CD4-positive, alpha-beta T cell treated with Interleukin-12 subunit alpha and Interleukin-12 subunit beta, for 1 hour (primary cell): ENCODE measurements at places on chromosomes 2 and 18.

- DNase-seq: no peak
Observed at GRCh38 chr2:18891600-18892345, 302.4 kb upstream of the NT5C1B start.

- DNase-seq: no peak
Observed at GRCh38 chr2:23486684-23487075, 101.7 kb downstream of the KLHL29 start.

DNA sequence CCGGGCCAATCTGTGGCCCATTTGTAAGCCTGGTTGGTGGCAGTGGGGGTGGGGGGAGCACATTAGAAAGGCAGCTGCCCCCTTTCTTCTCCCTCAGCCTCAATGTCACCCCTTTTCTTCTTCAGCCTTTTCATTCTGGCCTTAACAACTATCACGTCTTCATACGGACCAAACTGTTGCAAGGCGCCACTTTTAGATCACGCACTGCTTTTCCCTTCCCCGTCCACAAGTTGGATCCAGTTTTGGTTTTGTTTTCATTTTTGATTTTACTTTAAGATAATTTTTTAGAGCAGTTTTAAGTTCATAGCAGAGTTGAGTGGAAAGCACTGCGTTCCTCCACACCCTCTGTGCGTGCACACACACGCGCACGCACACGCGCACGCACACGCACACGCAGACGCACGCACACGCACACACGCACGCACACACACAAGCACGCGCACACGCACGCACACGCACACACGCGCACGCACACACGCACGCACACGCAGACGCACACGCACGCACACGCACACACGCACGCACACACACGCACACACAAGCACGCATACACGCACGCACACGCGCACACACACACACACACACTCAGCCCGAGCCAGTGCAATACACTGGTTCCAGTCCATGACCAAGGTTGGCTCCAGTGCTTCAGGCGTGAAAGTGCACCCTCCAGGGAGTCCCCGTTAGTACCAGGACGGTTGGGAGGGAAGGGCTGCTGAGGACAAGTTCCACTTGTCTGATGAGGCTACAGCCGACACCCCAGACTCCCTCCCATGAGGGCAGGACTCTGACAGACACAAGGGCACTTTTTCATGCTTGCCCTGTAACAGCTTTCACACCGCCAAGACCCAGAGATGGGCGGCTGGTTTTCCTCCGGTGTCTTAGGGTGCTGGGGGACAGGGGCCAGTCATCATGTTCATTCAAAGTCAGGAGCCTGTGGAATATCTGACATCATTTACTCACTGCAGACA is 22.4 kb downstream of the FBLN7 start:
- DNase-seq: no peak

GRCh38 chr2:207109768-207110167 is 56.0 kb downstream of the KLF7 start:
- DNase-seq: no peak

DNA sequence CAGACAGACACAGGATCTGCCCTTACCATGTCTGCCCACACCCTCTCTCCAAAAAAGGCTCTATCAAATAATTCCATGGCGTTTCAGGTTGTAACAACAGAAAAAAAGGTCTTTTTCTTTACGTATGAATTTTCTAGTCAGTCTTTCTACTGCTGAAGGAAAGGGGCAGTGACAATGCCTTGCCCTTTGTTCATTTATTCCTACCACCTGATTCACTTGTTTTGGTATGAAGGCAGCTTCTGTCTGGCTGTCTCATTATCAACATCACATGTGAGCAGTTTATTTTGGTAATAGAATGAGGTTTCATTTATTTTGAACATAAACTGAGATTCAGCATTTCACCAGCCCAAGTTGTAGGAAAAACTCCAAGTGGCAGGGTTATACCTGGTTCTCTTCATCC is 94.3 kb upstream of the KLF7 start:
- no peak for DNase-seq

GRCh38 chr2:165007161-165007744 is 51.9 kb upstream of the SLC38A11 start:
- DNase-seq: no peak

GRCh38 chr18:64639536-64639935 is 490.6 kb upstream of the LINC00305 start:
- no peak for DNase-seq

DNA sequence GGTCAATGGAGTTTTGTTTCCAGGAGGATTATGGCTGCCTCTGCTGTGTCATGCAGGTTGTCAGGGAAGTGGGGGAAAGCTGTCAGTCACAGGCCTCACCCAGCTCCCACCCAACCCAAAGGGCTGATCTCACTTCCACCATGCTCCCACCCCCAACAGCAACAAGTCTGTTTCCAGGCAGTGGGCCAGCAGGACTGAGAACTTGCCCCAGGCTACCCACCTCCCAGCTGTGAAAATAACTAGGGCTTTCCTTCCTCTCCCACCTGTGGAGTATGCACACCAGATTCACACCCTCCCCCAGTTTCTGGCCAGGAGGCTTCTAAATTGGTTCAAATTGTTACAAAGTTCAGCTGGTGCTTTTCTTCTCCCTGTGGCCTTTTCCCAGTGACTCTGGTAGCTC is 95.6 kb upstream of the ACVR1 start:
- no peak for DNase-seq

GRCh38 chr2:226916669-226917068 is 80.8 kb downstream of the RHBDD1 start:
- no peak for DNase-seq

- no peak for DNase-seq
Observed at GRCh38 chr2:237733677-237734300, 64.8 kb upstream of the RBM44 start.

DNA sequence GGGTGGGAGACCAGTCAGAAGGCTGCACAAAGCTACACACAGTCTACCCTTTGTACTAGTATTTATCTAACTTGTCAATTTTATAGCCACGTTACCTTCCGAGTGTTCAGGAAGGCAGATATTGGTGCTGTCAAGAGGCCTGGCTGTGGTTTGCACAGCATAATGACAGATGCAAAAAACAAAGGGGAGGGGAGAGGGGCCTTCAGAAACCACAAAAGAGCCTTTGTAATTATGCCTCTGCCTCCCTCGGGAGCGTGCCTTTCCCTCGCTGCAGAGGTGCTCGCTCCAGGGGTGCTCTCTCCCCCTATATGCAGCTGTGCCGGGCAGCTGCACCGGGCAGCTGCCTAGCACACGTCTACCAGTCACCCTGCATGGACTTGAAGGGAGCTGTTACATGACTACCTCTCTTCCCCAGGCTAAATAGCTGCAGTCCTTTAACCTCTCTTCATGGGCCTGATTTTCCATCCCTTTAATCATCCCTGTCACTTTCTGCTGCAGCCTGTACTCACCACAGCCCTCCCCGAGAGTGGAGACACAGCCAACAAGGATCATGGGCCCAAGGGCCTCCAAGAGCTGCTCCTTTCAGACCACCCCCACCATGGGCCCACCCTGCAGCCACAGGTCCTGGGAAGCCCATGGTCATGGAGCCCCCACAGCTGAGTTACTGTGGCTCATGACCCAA is 168.4 kb upstream of the PKDCC start:
- no peak for DNase-seq

GRCh38 chr18:25990473-25990872 is 99.9 kb downstream of the SS18 start:
- no peak for DNase-seq

DNA sequence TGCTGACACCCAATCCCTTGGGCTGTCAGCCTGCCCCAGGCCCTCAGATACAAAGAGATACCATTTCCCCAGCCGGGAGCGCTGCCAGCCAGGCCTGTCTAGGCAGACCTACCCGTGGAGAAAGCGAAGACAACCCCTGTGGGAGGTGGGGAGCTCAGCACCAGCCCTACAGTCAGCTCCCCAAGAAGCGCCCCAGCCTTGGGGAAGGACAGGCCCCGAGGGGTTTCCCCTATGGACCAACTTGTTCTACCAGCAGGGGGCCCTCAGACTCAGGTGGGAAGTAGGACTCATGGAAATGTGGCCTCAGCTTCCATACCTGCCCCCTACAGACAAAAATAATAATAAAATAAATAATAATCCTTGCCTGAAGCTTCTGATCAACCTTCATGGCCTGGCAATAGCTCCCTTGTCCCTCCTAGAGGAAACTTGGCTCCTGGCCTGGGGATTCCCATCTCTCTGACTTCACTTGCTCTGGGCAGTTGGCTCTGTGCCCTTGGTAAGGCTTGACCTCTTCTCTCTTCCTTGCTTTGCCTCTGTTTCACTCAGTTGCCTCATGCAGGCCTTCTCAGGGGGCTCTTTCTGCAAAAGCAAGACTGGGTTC is 7.0 kb downstream of the SLC35F6 start:
- peak; percentile 19 for DNase-seq

- DNase-seq: no peak
Observed at GRCh38 chr2:159553727-159554126, 62.6 kb downstream of the BAZ2B start.

DNA sequence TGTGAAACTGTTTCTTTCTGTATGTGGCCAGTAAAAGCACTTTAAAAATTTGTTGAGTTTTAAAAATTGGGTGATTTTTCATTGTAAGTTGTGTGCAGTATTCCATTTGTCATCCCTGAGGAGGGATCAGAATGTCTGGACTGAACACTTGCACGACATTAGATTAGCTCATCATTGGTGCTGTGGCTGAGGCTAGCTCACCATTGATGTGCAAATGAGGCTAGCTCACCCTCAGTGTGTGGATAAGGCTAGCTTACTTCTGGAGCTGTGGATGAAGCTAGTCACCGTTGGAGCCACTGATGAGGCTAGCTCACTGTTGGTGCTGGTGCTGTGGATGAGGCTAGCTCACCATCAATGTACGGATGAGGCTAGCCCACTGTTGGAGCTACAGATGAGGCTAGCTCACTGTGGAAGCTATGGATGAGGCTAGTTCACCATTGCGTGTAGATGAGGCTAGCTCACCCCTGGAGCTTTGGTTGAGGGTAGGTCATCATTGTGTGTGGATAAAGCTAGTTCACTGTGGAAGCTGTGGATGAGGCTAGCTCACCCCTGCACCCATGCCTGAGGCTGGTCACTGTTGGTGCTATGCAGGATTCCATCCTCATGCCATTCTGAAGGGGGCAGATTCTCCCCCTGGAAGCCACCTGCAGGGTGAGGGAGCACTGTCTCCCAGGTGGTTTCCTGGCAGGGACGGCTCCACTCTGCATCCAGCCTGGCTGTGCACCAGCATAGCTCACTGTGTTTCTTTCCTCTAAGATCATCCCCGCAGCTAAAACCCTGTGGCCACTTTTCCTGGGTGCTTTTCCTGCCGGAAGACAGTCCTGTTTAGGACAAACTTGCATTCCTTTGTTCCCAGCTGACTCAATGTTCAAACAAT is 101.1 kb downstream of the TWIST2 start:
- no peak for DNase-seq

GRCh38 chr2:43481927-43482542 is 113.8 kb downstream of the THADA start:
- no peak for DNase-seq

DNA sequence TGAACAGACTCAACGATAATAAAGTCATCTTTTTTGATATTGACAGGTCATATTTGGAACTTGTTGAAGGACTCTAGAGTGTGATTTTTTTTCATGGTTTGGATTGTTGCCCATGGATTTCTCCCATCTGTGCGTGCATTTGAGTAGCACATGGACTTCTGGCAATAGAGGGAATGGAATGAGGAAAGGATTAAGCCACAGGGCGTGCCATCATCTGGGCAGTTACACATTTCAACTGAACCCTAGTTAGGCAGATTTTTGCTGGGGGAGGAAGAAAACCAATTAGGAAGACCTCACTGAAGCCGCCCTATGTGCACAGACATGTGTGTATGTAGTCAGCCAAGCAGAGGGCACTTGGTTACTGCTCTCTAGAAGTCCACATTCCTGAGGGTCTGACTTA is 72.6 kb downstream of the TPGS2 start:
- DNase-seq: no peak

DNA sequence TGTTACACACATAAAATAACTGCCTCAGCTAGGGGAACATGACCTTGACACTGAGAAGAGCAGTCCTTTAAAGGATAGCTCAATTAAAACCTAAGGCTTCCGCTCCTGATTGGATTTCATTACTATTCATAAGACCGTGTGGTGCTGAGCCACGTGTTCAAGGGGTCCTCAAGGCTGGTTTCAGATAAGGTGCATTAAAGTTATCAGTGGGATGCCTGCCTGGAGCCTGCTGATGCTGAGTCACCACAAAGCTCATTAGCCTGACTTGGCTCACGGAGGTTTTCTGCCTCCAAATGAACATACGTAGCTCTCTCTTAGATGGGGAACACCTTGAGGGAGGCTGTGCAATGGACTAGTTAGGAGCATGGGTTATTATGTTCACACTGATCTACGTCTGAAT is 518.9 kb downstream of the TDRD15 start:
- DNase-seq: no peak

DNA sequence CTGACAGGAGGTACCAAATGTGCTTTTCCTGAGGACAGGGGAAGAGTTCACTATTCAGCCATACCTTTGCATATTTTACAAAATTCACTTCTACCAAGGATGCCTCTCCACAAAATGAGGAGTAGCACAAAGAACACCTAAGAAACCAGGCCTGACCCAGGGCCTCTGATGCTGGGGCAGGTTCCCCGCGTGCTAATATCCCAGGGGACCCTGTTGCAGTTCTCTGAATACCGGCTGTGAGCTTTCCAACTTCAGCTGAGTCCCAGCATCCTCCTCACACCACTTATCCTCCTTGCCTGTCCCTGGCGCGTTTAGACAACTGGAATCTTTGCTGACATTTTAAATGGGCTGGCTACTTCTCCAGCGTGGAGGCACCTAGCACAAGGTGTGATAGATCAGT is 142.3 kb downstream of the BCL2 start:
- DNase-seq: no peak

- DNase-seq: no peak
Observed at GRCh38 chr2:98188351-98189046, 101.5 kb downstream of the VWA3B start.

DNA sequence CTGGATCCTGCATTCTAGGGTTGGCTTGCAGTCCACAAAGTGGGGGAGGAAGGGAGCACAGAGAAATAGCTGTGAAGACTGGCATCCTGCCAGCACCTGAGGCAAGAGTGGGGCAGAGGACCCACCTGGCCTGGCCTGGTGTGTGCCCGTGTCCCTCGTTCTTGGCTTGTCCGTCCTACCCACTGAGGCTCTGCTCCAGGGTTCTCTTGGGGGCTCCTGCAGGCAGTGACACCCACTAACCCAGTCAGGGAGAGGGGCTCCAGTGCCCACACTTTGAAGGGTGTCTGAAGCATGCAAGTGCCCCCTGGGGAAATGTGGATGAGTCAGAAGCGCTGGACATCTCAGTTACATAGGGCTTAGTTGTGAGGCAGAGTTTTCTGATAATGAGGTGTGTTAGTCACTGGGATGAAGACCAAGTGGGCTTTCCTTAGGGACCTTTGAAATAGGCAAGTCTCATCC is 79.4 kb downstream of the SLC4A3 start:
- no peak for DNase-seq

- DNase-seq: no peak
Observed at GRCh38 chr2:222320436-222321395, 21.9 kb upstream of the PAX3 start.
